ENCODE measurements at places on chromosomes 1 and 21. TPM values are rescaled to one million over a fixed set of nuclear protein-coding genes. Genes with fewer than 3 reads are reported as not detected.

DNA sequence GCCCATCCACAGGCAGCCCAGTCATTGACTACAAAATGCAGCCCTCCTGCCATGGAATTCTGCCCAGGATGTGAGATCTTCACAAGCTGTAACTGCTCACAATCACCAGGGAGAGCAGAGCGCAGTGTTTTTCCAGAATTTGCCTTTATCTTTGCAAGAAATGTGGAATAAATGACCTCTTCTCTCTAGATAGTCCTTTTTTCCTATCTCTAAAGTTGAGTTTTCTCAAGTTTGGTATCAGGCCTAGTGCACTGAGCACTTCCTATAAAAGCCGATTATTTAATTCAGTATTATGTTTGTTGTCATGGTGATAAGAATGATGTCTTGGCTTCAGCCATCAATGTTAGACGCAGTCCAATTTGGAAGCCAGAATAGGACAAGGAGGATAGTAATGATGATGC is 246.9 kb upstream of the IRF2BP2 start:
- no peak overlapping the region for H3K27ac ChIP-seq
- no peaks in the 10 kb centered on the region for H3K36me3 ChIP-seq
- H3K27me3 ChIP-seq, result no peaks in the 10 kb centered on the region

DNA sequence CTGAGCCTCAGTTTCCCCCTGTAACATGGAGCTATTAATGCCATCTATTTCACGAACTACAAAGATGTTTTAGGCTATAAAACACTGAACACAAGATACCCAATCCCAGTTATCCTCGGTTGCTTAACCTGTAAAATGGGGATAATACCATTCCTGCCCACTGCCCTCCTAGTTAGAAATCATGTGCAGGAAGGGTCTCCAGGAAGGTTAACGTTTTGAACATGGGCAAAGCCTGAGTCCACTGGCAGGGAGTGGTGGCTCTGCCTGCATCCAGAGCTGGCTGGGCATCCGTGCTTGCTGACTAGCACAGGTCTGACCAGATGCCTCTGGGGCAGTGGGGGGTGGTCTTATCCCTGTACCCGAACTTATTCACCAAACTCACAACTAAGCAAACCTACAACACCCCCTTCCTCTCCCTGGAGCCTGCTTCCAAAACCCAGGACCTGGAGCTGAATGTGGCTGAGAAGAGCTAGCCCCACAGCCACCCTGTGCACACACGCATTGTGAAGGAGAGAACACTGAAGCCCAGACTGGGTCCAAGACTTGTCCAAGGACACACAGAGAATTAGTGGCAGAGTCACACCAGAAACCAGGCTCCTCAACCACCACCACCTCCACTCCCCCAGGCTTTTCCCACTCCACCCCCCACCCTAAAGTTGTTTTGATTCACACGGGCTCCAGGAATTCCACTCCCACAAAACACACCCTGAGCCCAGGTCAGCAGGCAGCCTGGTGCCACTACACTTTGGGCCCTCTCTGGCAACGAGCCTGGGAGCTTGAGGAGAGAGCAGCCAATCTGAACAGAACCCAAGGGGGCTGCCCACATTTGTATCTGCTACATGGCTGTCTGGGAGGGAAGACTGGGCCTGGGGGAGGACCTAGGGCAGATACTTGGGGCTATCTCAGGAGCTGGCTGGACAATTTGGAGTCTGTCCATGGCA is 1.6 kb downstream of the E2F2 start:
- H3K36me3 ChIP-seq, result no peaks in the 10 kb centered on the region
- peaks cover 27% of the 10 kb centered on the region for H3K27me3 ChIP-seq
- H3K4me1 ChIP-seq, result peaks cover 18% of the 10 kb centered on the region
- H3K27ac ChIP-seq, result no peak overlapping the region

DNA sequence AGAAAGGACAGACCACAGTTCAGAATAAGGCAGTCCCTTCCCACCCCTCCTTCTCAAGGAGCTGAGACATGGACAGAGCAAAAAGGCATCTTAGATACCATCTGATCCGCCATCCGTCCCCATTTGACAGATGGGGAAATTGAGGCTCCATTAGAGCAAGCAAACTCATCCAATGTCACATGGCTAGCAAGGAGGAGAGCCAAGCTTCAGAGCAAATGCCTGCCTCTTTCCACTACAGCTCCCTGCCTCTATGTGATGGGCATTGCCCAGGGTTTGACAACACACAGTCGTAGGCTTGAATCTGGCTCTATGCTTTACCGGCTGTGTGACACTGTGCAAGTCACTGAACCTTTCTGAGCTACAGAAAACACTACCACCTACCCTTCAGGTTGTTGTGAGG is 3.9 kb downstream of the SLC30A2 start:
- no peak overlapping the region for H3K4me3 ChIP-seq
- H3K36me3 ChIP-seq, result no peaks in the 10 kb centered on the region
- H3K27ac ChIP-seq, result no peak overlapping the region

- H3K4me3 ChIP-seq, result no peak overlapping the region
- no peaks in the 10 kb centered on the region for H3K36me3 ChIP-seq
- no peak for DNase-seq
- no peak overlapping the region for H3K27ac ChIP-seq
Measured at GRCh38 chr21:45129189-45129923, 55.0 kb downstream of the ADARB1 start.

GRCh38 chr1:25590096-25590824 is 26.3 kb upstream of the MAN1C1 start:
- no peaks in the 10 kb centered on the region for H3K36me3 ChIP-seq

- no peak within 1 kb of the TSS for H3K27ac ChIP-seq
- peaks cover 19% of the 10 kb centered on the region for H3K4me1 ChIP-seq
- no peak for DNase-seq
- peak within 1 kb of the TSS; percentile 54 for H3K4me3 ChIP-seq
- H3K27me3 ChIP-seq, result peaks cover 12% of the 10 kb centered on the region
Measured at GRCh38 chr1:150548632-150549495, at the start of gene ADAMTSL4. Gene ADAMTSL4 (plus strand): TSS chr1:150549408. CDS start chr1:150552289, 2,881 bp downstream.

DNA sequence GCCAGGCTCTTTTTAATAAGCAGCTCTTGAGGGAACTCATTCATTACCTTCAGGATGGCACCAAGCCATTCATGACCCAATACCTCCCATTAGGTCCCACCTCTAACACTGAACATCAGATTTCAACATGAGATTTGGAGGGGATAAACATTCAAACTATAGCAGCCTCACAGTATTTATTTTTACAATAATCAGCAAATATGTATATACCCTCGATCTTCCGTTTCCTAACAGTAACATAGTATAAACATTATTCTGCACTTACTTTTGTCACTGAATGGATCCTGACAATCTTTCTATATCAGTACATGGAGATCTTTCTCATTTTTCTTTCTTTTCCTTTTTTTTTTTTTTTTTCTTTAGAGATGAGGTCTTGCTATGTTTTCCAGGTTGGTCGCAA is 5.4 kb downstream of the CATSPER4 start:
- H3K27me3 ChIP-seq, result no peaks in the 10 kb centered on the region
- H3K4me3 ChIP-seq, result no peak overlapping the region
- DNase-seq, result no peak
- no peak overlapping the region for H3K27ac ChIP-seq

- no peaks in the 10 kb centered on the region for H3K4me1 ChIP-seq
- H3K36me3 ChIP-seq, result no peaks in the 10 kb centered on the region
- no peak overlapping the region for H3K4me3 ChIP-seq
- H3K27me3 ChIP-seq, result no peaks in the 10 kb centered on the region
- no peak overlapping the region for H3K27ac ChIP-seq
- no peak for DNase-seq
Measured at GRCh38 chr1:42430286-42431135, 25.3 kb downstream of the ZMYND12 start.

- no peak overlapping the region for H3K27ac ChIP-seq
- no peaks in the 10 kb centered on the region for H3K27me3 ChIP-seq
- H3K36me3 ChIP-seq, result no peaks in the 10 kb centered on the region
- peak; percentile 14 for DNase-seq
Measured at GRCh38 chr1:85569737-85570404, 10.7 kb upstream of the CCN1 start.

DNA sequence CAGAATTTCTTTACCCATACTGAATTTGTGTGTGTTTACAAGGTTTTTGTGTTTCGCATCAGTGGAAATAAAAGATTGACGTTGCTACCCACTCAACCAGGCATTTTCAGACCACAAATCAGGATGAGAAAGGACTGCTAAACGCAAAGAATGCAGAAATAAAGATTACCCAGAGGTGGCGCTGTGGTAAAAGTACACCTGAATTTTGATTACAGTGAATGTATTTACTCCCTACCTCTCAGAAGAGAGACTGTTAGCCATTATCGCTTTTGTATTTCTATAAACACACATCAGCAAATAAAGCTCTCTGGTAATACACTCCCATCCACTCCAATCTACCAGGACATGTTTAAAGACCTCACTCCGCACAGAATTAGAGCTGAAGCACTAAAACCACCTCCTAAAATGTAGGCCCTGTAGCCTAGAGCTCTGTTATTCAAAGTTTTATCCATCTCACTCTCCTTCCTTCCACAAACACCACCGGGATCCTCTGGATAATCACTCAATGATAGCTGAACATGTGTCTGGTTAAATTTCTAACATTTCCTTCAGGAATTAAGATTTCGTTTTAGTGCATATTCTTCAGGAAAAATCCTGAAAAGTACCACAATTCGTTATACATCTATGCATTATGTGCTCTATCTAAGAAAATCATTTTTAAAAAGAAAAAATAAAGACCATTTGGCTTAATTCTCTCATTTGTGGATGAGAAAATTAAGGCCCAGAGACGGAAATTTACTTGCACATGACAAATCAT is 2.5 kb upstream of the LMO4 start:
- H3K27ac ChIP-seq, result no peak overlapping the region
- H3K4me1 ChIP-seq, result peaks cover 6% of the 10 kb centered on the region
- peak; percentile 55 for DNase-seq
- no peaks in the 10 kb centered on the region for H3K27me3 ChIP-seq
- H3K4me3 ChIP-seq, result no peak overlapping the region

DNA sequence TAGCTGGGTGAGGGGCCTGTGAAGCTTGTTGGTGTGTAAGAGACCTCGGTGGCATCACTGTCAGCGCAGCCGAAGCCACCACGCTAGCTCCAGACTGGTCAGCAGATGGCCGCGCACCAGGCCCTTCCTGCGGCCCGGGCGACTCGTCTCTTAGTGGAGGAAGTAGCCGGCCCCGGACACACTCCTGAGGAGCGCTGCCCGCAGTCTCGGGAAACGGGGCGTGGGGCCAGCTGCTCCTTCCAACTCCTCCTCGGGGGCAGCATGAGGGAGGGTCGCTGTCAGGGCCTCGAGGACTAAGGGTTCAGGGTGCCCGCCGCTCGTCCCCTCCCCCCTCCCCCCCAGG is 20.4 kb downstream of the H3-3A start:
- H3K4me3 ChIP-seq, result peak overlapping the region; percentile 66
- DNase-seq, result no peak
- H3K4me1 ChIP-seq, result peaks cover 4% of the 10 kb centered on the region
- H3K36me3 ChIP-seq, result no peaks in the 10 kb centered on the region
- peaks cover 7% of the 10 kb centered on the region for H3K27me3 ChIP-seq

DNA sequence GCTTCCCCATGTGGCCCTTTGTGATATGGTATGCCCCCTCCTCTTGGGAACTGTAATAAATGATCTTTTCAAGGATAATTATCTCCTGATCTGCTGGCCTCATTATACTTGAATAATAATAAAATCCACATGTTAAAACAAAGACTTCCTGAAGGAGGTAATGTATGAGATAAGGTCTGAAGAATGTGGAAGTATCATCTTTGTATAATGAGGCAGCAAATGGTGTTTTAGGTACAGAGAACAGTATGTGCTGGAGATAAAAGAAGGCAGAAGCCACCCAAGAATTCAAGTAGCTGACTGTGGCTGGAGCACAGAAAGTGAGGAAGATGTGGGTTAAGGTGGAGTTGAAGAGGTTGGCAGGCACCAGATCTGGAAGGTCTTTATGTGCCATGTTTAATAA is 12.8 kb upstream of the COG2 start:
- H3K27me3 ChIP-seq, result no peaks in the 10 kb centered on the region
- no peak overlapping the region for H3K4me3 ChIP-seq
- H3K36me3 ChIP-seq, result no peaks in the 10 kb centered on the region

GRCh38 chr1:179917601-179918429 is 35.7 kb downstream of the TOR1AIP1 start:
- H3K27me3 ChIP-seq, result no peaks in the 10 kb centered on the region
- peaks cover 12% of the 10 kb centered on the region for H3K36me3 ChIP-seq
- no peaks in the 10 kb centered on the region for H3K4me1 ChIP-seq
- H3K27ac ChIP-seq, result no peak overlapping the region

DNA sequence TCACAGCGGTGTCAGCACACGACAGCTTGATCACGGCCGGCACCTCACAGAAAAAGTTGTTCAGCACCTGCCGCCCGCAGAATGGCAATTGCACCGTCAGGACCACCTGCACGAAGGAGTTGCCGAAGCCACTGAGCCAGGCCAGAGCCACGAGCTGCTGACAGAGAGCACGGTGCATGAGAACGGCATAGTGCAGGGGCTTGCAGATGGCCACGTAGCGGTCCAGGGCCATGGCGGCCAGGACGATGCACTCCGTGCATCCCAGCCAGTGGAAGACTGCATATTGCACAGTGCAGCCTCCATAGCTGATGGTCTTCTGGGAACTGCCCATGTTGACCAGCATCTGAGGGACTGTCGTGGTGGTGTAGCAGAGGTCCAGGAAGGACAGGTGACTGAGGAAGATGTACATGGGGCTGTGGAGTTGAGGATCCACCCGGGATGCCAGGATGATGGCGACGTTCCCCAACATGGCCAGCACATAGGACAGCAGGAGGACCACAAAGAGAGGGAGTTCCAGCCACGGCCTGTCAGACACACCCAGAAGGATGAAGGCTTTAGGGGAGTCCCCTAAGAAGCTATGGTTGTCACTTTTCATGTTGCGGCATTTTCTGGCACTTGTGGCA is 6.4 kb downstream of the OR2B11 start:
- no peak overlapping the region for H3K27ac ChIP-seq
- no peaks in the 10 kb centered on the region for H3K27me3 ChIP-seq
- no peak overlapping the region for H3K4me3 ChIP-seq
- H3K36me3 ChIP-seq, result no peaks in the 10 kb centered on the region
- no peak for DNase-seq

- H3K27me3 ChIP-seq, result no peaks in the 10 kb centered on the region
- H3K27ac ChIP-seq, result no peak overlapping the region
- H3K36me3 ChIP-seq, result no peaks in the 10 kb centered on the region
Measured at GRCh38 chr21:31866077-31866511, 6.7 kb upstream of the HUNK start.

- peaks cover 6% of the 10 kb centered on the region for H3K4me1 ChIP-seq
- H3K27ac ChIP-seq, result no peak overlapping the region
- H3K36me3 ChIP-seq, result no peaks in the 10 kb centered on the region
Measured at GRCh38 chr1:93811326-93812065, 67.5 kb downstream of the DNTTIP2 start.

The GOLPH3L gene
- total RNA-seq, result 40.8 TPM

The DPYD gene
- 0.73 TPM for total RNA-seq

The TRIM62 gene
- 10.3 TPM for total RNA-seq

The FNDC5 gene
- 2.0 TPM for total RNA-seq

The RXFP4 gene
- not detected for total RNA-seq

The APCS gene
- not detected for total RNA-seq

The GUCA2B gene
- total RNA-seq, result not detected

The SH3GLB1 gene
- 43.1 TPM for total RNA-seq

The MAP1LC3C gene
- 1.7 TPM for total RNA-seq

The SLC44A3 gene
- total RNA-seq, result 5.0 TPM

All from H1 (cell line).